NCI-H524 (cell line): ENCODE measurements at places on chromosomes 1 and 21.

- DNase-seq, result peak; percentile 34
Measured at GRCh38 chr1:50704126-50704525, 255.9 kb downstream of the FAF1 start.

DNA sequence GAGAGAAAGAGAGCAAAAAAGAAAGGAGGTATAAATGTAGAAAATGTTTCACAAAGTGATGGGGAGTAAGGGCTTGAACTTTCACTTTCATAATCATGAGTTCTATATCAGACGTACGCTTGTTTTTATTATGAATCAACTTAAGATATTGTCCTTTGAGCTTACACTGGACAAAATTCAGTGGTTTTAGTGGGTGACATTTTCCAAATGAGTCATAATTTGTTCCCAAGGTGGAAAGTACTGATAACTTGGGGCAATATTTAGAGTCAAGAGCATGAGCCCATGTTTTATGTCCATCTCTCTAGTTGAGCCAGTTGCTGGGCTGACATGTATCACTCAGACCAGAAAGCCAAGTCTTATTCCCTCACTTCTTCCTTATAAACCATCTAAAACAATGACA, 161.6 kb downstream of the CHRM3 start:
- no peak for DNase-seq

DNA sequence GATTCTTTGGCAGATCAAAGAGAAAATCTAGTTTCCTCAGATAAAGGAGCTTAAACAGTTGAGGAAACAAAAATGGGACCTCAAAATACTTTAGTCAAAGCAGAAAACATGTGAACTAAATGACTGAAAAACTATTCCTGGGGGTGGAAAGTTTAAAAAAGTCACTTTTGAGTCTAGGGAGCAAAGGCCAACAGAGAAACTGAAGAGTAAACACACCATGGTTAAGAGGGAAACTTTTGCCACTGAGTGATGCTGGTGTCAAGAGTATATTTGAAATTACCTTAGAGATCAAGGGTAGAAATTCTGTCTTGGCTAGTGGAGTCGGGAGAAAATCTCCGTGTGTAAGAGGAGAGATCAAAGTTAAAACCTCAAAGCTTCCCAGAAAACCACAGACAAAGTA, 501.2 kb upstream of the ADGRL4 start:
- no peak for DNase-seq

GRCh38 chr1:157157501-157158190, 19.5 kb upstream of the ETV3 start:
- DNase-seq, result no peak

DNA sequence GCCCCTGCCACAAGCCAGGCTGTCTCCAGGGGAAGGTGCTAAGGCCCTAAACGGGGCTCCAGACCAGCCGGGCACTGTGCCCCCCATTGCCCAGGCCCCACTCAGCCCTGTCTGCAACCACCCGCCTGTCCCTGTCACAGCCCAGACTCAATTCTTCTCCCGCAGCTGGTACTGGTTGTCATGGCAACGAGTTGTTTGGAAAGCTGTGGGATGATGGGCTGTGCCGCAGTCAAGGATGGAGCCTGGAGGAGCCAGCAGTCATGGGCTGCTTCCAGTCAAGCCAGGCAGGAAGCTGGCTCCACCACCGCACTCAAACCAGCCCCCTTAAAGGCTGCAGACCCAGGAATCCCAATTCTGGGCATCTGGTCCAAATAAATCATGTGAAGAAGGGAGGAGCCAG, 4.2 kb downstream of the SPOCD1 start:
- peak; percentile 74 for DNase-seq

- peak; percentile 89 for DNase-seq
Measured at GRCh38 chr1:204941421-204942338, 71.0 kb downstream of the NFASC start.
